Stimulated activated naive B cell treated with anti-CD40 and anti-IgM and Interleukin-4, amounts not matched to agents 10 μg/mL and 1 μg/mL and 100 μg/mL, for 72 hours (primary cell): ENCODE measurements at places on chromosomes 6 and 20.

GRCh38 chr20:60600036-60600435 lies 641.8 kb downstream of the CDH26 start:
- no peaks in the 10 kb centered on the region for H3K27me3 ChIP-seq
- no peaks in the 10 kb centered on the region for H3K36me3 ChIP-seq

DNA sequence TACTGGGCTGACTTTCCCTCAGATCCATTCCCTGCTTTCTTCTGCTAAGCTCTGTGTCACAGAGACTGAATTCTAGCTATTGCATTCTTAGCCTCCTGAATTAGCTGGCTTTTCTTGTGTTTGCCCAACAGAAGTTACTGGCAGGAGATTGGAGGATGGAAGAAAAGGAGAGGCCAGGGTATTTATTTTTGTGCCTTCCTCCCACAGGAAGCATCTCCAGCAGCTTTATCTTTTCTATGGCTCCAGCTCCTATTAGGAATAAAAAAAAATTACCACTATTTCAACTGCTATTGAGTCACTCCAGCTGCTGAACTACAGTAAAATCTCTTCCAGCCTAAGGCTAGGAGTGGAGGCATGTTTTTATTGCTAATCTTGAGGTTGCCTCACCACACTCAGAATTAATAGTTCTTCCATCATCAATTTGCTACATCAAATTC lies 492.4 kb downstream of the RFPL4B start:
- H3K27me3 ChIP-seq, result no peaks in the 10 kb centered on the region
- no peaks in the 10 kb centered on the region for H3K36me3 ChIP-seq
- H3K27ac ChIP-seq, result no peak overlapping the region
- no peaks in the 10 kb centered on the region for H3K4me1 ChIP-seq

- no peaks in the 10 kb centered on the region for H3K36me3 ChIP-seq
- H3K4me1 ChIP-seq, result peaks cover 58% of the 10 kb centered on the region
- no peak for DNase-seq
Measured at GRCh38 chr6:3232017-3232945, 4.8 kb upstream of the TUBB2B start.

DNA sequence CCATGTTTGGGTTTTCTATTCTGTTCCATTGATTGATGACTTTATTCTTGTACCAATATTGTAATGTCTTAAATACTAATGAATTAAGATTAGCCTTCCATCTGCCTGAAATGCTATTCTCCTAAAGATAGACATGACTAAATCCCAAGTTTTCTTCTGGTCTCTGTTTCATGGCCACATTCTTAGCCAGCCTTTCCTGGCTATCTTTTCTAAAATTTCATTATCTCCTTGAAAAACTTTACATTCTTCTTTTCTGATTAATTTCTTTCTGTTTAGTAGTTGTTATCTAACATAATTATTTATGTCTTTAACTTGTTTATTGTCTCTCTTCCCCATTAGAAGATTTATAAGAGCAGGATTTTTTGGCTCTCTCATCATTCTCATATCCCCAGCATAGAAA lies 4.4 kb upstream of the PRIM2 start:
- peaks cover 3% of the 10 kb centered on the region for H3K27me3 ChIP-seq
- no peak overlapping the region for H3K27ac ChIP-seq
- H3K4me1 ChIP-seq, result peaks cover 2% of the 10 kb centered on the region
- H3K4me3 ChIP-seq, result no peak overlapping the region
- H3K36me3 ChIP-seq, result peaks cover 3% of the 10 kb centered on the region

- no peak for DNase-seq
- peaks cover 27% of the 10 kb centered on the region for H3K27me3 ChIP-seq
- no peak overlapping the region for H3K27ac ChIP-seq
- no peaks in the 10 kb centered on the region for H3K4me1 ChIP-seq
Measured at GRCh38 chr20:2086980-2087377, 14.6 kb upstream of the STK35 start.

DNA sequence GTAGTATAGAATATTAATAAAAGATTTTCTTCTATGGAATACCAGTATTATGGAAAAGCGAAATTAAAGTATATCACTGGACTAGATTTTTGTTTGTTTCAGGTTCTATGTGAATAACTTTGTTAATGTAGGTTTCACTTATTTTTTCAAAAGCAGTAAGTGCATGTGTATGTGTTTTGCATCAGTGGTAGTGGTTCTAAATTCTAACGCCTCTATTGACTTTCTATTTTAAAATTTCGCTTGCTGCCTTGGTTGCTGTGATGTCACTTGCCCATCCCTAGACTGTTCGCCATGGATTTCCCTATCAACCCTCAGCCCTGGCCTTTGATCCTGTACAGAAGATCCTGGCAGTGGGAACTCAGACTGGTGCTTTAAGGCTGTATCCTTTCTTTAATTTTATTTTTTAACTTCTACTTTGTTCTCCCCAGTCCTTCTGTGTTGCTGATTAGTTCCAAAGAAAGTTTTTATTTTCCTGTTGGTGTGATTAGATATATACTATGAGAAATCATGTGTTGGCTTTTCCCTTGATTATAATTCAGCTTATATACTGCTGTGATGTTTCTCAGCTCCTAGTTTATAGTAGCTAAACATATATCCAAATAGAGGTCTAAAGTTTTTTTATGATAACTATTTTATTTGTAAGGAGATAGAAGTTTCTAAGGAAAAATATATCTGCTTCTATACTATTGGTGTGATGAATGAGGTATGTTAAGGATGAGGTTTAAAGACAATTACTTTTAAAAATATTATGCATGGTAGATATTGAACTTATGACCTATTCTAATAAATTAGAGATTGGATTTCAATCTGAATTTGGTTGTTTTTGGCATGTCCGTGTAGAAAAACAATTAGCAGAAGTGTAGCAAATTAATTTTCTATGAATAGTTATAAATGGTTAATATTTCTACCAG lies 1.7 kb downstream of the STXBP5 start:
- H3K27me3 ChIP-seq, result no peaks in the 10 kb centered on the region
- peaks cover 24% of the 10 kb centered on the region for H3K4me1 ChIP-seq
- no peaks in the 10 kb centered on the region for H3K36me3 ChIP-seq
- DNase-seq, result no peak

DNA sequence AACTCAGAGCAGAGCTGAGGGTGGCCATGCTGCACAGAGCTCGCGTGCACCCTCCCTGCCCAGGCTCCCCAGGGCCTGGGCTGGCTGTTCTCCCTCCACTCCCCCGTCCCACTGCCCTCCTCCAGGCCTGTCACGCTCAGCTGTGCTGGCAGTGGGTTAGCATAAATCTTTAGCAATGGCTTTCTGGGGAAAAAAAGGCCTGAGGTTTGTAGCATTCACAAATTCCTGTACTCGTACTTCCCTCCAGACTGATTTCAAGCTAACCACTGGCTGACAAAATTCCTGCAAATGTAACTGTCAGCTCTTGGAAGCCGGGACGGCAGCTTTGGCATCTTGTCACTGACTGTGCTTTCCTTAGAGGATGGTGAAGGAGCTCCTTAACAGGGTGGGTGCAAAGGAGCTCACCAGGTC lies 22.3 kb upstream of the SMOC2 start:
- H3K27me3 ChIP-seq, result peaks cover 5% of the 10 kb centered on the region
- H3K4me1 ChIP-seq, result no peaks in the 10 kb centered on the region
- DNase-seq, result no peak
- no peaks in the 10 kb centered on the region for H3K36me3 ChIP-seq
- no peak overlapping the region for H3K4me3 ChIP-seq

GRCh38 chr6:43772681-43773049 lies 2.7 kb downstream of the VEGFA start:
- DNase-seq, result no peak
- no peaks in the 10 kb centered on the region for H3K36me3 ChIP-seq
- H3K27me3 ChIP-seq, result peaks cover 18% of the 10 kb centered on the region
- H3K4me3 ChIP-seq, result peak overlapping the region; percentile 71
- H3K27ac ChIP-seq, result no peak overlapping the region
